ENCODE measurements at places on chromosomes 7 and 10.

DNA sequence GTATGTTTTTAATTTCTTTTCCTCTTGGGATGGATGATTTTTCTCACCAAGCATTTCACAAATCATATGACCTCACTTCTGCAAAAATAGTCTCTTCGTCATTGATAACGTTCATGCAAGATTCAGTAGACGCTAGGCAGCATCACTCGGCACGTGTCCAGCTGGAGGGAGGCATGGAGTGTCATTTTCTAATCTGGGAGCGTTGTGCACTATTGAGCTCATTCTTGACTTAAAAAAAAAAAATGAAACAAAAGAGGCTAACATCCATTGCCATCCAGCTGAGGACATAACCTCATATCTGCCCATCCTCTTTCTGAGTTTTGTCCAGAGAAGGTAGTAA is 56.2 kb downstream of the COL17A1 start:
- DNase-seq = no peak

- DNase-seq = no peak
These were observed 229.1 kb downstream of the ELFN1 start for GRCh38 chr7:1899196-1899595.

GRCh38 chr10:114584419-114584818 is 73.7 kb downstream of the ABLIM1 start:
- no peak for DNase-seq

GRCh38 chr7:44590910-44591309 is 8.9 kb upstream of the TMED4 start:
- no peak for DNase-seq

- no peak for DNase-seq
These were observed 1.4 kb downstream of the MXI1 start for GRCh38 chr10:110208614-110209453.

GRCh38 chr7:99923200-99923599 is 3.9 kb upstream of the TRIM4 start:
- no peak for DNase-seq

DNA sequence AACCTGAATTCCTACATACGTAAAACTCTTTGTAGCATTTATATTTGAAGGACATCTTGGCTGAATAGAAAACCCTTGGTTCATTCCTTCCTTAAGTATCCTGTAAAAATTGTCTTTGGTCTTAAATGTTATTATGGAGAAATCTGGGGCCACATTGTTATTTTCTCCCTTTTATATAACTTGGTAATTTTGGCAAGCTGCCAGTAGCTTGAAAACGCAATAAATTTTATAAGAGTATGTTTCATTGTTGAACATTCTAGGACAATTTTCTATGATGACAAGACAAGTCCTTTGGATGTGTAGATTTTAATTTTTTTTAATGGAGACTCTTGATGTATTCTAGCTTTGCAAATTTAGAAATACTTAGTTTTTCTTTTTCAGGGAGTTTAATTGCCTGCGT is 191.9 kb downstream of the ABCA13 start:
- no peak for DNase-seq

DNA sequence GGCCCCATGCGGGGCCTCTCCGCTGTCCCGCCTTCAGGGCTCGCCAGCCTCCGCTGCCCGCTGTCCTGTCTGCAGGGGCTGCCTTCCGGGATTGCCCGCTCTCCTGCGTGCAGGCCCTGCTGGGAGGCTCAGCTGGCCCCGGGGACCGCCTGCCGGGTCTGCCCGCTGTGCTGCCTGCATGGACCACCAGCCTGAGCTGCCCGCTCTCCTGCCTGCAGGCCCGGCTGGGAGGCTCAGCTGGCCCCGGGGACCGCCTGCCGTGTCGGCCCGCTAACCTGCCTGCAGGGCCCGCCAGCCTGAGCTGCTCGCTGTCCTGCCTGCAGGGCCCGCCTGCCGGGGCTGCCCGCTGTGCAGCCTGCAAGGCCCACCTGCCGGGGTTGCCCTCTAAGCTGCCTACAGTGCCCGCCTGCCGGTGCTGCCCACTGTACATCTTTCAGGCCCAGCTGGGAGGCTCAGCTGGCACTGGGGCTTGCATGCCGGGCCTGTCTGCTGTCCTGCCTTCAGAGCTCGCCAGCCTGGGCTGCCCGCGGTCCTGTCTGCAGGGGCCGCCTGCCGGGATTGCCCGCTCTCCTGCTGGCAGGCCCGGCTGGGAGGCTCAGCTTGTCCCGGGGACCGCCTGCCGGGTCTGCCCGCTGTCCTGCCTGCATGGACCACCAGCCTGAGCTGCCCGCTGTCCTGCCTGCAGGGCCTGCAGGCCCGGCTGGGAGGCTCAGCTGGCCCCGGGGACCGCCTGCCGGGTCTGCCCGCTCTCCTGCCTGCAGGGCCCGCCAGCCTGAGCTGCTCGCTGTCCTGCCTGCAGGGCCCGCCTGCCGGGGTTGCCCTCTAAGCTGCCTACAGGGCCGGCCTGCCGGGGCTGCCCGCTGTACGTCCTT is 165.1 kb downstream of the GLRX3 start:
- no peak for DNase-seq

DNA sequence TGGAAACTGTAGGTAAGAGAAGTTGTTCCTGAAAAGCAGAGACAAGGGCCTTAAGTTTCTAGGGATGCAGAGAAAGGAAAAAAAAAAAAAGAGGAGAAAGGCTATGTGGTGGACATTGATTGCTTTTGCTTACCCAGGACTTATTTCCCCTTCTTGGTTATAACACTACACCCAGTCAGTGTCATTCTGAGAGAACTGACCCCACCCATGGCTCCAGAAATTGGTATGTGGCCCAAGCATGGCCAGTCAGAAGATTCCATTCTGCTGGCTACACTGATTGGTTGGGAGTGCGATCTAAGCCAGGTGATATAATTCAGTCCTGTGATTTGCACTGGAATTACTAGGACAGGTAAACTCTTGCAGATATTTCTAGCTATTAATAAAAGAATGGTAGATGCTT is 62.2 kb upstream of the EXOC4 start:
- no peak for DNase-seq

GRCh38 chr10:28928484-28928883 is 251.2 kb downstream of the BAMBI start:
- no peak for DNase-seq

DNA sequence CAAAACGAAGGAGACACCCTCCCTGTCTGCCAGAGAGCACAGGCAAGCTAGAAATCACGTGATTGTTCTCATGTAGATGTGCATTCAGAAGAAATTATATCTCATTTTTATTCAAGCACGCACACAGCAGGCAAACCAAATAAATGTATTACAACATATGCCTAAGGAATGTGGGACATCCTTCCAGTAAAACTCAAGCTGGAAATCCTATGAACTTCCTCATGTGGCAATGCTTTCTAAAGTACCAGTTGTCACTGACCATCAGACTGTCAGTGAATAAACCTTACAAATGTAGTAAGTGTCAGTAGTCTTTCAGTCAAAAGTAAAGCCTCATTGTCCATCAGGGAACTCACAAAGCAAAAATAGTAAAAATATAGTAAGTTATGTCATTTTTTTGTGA is 350.1 kb upstream of the POM121L12 start:
- no peak for DNase-seq

DNA sequence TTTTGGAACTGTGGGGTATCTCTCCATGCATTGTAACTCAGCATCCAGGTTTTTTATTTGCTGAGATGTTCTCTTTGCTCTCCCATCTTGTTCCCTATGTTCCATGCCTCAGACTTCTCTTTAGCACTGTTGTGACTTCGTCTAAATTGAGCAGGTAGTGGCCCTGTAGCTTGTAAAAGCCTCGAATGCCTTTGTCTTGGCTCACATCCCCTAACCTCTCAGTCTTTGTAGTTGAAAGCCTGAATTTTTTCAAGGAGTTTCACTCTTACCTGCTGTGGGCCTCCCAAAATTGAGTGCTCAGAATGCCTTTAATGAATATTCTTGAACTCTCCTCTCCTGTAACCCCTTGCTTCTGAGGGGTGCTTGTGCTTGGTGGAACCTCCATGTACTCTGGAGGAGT is 1137.3 kb downstream of the REEP3 start:
- DNase-seq = no peak

- DNase-seq = no peak
These were observed 340.1 kb upstream of the CHRM2 start for GRCh38 chr7:136528329-136528728.

- DNase-seq = no peak
These were observed 62.1 kb downstream of the IQUB start for GRCh38 chr7:123472327-123472726.

- DNase-seq = no peak
These were observed 8.9 kb downstream of the DHTKD1 start for GRCh38 chr10:12077580-12078180.

- DNase-seq = no peak
These were observed 199.2 kb downstream of the SLC25A13 start for GRCh38 chr7:96122746-96123145.

- DNase-seq = no peak
These were observed 45.5 kb upstream of the CALCR start for GRCh38 chr7:93620057-93620456.

- no peak for DNase-seq
These were observed 4.8 kb upstream of the AOC1 start for GRCh38 chr7:150847536-150847935.

DNA sequence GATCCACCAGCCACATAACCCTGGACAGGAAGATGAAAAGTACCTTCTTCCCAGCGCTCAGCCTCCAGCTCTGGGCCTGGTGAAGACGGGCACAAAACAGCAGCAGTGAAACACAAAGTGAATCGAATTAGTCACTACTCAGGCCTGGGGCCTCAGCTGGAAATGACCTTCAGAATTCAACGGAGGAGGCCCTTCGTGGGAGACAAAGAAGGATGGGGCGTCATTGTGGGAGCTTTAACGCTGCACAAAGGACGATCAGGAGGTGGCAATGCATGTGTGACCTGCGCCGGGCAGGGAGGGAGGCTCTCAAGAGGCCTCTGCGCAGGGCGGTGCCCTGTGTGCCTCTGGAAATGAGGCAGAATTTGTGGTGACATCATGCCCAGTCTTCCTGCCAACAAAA is 161.9 kb downstream of the DNAJB6 start:
- no peak for DNase-seq

GRCh38 chr7:144428431-144428830 is 24.9 kb upstream of the NOBOX start:
- DNase-seq = no peak

GRCh38 chr10:126730856-126731609 is 60.5 kb upstream of the C10orf90 start:
- no peak for DNase-seq

Data from NCI-H1417 treated with DMSO at 0.1 percent for 48 hours (cell line).